ENCODE measurements at places on chromosomes 3 and 15. TPM values are rescaled to one million over a fixed set of nuclear protein-coding genes. Genes with fewer than 3 reads are reported as not detected.

Gene PFKFB4
- total RNA-seq = 7.2 TPM

Gene PSTPIP1
- 42.9 TPM for total RNA-seq

DNA sequence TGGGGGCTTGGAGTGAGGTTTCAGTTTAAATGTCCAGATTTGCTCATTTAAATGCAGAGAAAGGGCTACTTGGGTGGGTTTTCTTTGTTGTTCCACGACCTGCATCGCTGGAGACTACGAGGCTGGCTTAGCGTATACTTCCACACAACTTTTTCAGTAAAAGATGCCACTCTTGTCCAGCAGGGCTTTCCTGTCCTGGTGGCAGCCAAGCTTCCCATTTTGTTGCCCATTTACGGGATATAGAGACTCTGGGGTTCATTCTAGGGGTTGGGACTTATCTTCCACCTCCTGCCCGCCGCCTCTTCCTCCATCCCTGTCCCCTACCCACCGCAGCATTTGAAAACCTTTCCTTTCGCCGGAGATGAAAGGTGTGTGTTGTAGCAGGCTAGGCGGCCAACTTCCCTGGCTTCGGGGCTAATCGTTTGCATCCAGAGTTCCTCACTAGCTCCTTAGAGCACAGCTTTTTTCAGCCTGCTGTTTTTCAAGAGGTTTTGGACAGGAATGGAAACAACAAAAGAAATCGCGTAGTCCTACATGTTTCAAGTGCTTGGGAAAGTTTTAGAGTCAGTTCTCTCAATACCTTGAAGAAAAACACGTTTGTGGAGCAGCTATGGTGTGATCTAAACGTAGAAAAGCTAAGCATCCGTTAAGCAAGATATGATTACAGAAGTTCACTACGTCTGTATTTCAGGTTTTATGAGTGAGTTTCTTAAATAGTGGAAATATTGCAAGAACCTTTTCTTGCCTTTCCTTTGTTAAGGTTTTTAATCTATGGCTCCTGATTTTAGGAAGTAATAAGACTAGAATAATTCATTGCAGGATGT, 843 bp downstream of the CHRNA5 start:
- DNase-seq = no peak

- no peak for DNase-seq
Measured at GRCh38 chr3:182794455-182795388, 1.4 kb downstream of the ATP11B start.

Gene IMPG2
- 0.39 TPM for total RNA-seq

DNA sequence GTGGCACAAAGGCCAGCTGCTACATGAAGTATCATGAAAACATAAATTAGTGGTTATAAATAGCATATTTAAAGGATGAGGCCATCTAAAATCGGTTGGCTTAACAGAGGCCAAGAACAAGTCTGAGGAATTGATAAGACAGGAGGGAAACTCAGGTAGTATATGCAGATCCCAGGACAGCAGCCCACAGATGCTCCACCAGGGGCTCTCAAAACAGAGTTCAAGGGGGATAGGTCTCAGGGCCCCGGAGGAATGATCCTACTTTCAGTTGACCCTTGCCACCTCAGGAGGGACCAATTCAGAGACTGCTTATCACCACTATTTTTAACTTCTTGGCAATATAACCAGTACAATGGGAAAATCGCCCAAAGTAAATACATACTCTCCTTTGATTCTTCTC, 56.8 kb downstream of the RORA start:
- no peak for DNase-seq

Gene GNAI2
- total RNA-seq = 301 TPM

Gene EIF2A
- 82.7 TPM for total RNA-seq

DNA sequence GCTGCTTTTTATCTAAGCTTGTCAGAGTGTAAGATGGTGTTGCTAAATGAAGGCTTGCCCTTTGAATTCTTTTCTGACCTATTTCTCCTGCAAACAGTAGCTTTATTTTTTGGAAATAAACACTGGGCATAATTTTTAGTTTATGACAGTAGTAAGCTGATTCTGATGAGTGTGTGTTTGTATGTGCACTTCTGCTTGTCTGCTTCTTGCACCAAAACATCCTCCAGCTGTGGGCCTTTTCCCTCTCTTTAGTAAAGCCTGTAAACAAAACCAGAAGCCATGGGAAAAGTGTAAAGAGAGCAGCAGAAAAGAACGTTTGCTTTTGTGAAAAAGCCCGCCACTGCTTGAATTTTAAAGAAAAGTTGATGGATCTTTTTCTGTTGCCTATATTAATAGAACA, 136.4 kb upstream of the IL12A start:
- no peak for DNase-seq

- no peak for DNase-seq
Measured at GRCh38 chr3:54647721-54648120, 280.1 kb downstream of the LRTM1 start.

All from aorta (tissue), 5 donors.